Stimulated activated CD4-positive, alpha-beta T cell treated with anti-CD3 and anti-CD28 coated beads, Interleukin-4, amount 100 ng/mL, for 48 hours (primary cell): ENCODE measurements at places on chromosomes 3 and 15.

- no peak for DNase-seq
These were observed 153.2 kb downstream of the MEIS2 start for GRCh38 chr15:36947035-36947719.

DNA sequence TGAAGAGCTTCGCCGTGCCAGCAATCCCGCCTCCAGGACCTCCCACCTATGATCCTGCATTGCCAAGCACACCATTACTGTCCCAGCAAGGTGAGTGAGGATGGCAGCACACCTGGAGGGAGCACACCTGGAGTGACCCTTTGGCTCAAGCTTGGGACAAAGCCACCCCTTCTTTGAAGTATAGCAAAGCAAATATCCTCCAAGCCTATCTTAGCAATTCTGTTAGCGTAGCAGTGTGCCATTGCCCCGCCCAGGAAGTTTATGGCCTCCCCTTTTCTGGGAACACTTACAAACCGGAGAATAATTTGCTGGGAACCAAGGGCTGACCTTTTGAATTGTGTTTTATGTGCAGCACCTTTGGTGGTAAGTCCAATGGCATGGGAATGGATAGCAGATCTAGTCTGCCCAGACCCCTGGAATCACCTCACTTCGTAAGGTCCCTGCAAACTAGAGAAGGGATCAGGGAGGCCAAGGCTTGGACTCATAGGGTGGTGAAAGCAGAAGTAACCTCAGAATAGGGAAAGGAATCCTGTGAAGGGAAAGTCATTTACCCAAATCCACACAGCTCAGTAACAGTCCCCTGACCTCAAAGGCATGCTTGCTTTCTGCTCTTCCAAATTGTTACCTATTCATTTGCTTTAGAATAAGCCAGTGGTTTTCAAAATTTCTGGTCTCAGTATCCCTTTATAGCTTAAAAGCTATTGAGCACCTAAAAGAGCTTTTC, 70.1 kb downstream of the HCN4 start:
- no peak for DNase-seq

DNA sequence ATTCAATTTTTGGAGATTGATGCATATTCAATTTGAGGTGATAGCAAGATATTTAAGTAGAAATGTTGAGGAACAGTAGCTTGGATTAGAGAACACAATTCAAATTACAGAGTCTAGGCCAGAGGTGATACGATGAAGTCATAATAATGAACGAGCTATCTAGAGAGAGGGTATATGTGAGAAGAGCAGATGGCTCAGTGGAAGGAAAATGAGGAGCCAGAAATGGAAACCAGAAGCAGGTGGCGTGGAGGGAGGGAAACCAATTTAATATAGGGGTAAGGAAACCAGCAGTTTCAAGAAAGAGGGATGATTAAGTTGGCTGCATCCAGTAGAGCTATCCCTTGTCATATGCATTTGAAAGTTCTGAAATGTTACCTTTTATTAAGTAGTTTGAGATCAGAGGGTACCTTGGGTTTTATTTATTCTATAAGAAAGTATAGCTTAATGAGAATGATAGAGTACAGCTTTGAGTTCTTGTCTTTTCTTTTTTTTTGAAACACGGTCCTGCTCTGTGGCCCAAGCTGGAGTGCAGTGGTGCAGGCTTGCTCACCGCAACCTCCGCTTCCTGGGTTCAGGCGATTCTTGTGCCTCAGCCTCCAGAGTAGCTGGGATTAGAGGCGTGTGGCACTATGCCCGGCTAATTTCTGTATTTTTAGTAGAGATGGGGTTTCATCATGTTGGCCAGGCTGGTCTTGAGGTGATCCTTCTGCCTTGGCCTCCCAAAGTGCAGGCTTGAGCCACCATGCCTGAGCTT, 22.1 kb downstream of the NCK1 start:
- no peak for DNase-seq

DNA sequence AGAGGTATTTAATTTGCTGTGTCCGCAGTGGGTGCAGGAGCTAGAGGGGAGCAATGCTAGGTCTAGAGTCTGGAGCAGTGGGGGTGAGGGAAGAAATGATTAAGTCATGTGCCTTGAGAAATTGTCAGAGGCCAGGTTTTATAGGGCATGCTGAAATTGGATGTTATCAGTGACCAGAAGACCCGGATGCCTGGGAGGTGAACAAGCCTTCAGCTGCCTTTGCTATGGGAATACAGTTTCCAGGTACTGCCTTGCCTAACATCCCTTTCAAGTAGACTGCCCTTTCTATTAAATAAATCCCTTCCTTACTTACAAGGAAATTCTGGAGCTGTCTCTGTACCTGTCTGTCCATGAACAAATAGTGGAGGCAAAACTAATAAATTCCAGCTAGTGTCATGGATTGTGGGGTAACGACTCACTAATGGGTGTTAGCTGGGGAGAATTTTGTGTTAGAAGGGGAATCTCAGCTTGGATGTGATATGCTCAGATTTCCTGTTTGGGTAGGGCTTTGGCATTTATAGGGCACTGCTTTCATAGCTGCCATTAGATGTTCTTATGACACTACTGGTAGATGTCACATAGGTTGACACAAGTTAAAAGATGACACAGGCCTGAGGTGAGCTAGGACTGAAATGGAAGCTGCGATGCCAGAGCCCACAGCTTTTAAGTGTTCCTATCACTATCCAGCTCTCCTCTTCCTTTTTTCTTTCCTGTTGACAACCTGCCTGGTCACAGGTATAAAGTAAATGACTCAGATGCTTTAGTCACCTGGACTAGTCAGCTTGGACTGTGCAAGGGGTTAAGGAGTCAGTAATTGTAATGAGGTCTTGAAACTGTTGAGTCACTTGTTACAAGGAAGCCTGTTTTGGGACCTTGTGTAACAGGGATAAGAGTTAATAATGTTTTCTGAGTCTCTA, 21.3 kb downstream of the CHD2 start:
- DNase-seq, result no peak

DNA sequence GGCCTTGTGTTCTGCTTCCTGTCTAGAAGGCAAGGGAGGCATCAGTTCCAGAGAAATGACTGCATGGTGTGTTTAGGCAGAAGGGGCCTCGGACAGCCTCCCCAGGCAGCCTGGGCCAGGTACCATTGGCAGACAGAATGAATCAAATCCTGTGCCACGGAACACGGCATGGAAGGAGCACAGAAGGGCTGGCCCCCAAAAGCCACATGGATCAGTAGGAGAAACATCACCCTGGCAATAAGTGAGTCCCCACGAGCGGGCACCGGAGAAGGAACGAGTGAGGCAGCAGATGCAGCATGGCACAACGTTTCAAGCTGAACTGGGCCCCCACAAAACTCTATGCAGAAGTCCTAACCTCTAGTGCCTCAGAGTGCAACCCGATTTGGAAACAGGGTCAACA, 223.2 kb downstream of the ADAMTS17 start:
- DNase-seq, result no peak

DNA sequence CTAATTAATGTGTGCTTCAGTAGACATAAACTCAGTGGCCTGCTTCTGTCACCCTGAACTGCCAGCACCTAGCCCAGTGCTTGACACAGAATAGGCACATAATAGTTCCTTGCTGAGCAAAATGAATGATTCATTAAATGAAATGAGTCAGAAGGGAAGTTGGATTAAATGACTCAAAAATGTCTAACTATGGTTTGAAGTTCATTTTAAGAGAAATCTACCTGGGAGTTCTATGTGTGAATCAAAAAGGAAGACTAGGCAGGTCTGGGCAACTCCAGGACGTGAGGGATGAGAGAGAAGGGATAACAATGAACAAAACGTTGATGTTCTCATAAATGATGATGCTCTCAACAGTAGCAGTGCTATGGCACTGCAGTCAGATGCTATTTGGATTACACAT, 175.0 kb downstream of the CFAP20DC start:
- DNase-seq, result peak; percentile 4

GRCh38 chr3:143083781-143084180, 35.8 kb upstream of the CHST2 start:
- no peak for DNase-seq

DNA sequence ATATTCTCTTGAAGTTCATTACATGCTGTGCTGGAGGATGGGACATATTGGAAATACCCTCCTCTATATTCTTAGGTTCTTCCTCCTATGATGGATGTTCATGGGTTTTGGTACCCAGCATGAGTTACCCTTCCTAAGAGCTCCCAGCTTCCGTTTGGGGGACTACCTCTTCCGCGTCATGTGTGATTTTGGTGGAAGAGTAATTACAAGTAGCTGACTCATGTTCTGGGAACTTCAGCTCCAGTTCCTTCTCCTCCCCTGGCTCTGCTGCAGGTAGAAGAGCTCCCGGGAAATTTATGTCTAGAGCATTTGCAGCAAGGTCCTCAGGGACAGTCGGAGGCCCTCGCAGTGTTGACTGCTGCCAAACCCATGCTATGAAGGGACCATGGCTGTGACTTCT, 208.8 kb upstream of the IL12A start:
- DNase-seq, result no peak

- no peak for DNase-seq
These were observed 34.0 kb downstream of the KLHL25 start for GRCh38 chr15:85760531-85761371.

DNA sequence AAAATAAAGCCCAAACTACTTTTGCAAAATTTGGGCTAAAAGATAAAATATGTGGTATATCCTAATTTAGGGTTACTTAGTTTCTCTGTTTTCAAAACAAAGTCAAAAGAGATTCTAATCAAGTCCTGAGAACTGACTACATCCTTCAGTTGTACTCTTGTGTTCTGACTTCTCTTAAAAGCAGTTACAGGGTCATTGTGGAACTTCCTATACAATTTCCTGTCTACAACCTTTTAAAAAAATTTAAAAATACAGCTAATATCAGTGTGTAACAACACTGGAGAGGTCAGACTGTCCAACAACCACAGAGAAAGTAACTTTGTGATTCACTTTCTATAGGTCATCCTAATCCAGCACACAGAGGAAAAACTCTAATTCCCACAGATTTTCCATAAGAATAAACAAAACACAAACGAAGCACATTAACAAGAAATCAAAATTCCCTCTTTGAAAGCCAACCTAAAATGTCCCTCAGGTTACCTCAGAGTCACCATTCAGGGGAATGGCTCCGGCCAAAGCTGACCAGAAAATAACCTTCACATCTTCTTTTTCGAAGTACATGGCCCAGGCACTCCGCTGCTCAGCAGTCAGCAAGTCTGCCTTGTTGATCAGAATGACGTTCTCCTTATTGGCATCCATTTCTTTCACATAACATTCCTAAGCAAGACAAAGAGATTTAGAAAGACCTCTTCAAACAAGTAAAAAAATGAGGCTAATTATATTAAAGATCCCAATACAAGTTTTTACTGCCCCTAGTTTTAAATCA, 13.3 kb downstream of the LSG1 start:
- DNase-seq, result no peak

- no peak for DNase-seq
These were observed 393.1 kb upstream of the ARRDC4 start for GRCh38 chr15:97567411-97567810.

- DNase-seq, result no peak
These were observed 1.3 kb downstream of the MUC4 start for GRCh38 chr3:195810455-195810845.

- DNase-seq, result no peak
These were observed 545.3 kb downstream of the MAGI1 start for GRCh38 chr3:65493371-65493882.

- DNase-seq, result no peak
These were observed 76.8 kb downstream of the LEKR1 start for GRCh38 chr3:156902916-156903315.

DNA sequence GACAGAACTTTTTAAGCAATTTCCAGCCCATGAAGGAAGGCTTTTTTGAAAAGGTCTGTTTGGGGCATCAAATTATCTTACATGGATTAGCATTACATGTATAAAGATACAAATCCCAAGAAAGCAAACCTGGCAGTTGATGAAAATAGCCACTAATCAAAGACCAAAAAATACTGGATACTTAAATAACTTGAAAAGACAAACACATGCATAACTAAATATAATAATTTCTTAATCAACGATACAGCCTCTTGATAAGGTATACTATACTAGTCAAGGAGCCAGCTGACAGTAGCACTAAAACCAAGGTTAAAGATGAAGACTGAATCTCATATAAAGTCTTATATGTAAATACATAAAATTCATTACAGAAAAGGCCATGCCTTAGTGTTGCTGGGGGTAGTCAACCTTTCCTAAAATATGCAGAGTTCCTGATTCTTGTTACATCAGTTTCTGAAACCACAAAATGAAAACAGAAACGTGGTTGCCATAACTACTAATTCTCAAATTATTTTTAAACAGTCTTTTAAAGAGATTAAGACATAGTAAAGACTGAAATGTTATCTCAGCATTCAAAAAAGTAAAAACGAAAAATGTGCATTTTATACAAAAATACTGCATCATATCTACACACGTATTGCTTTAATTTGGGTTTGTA, 2.0 kb downstream of the ANKRD28 start:
- DNase-seq, result no peak

DNA sequence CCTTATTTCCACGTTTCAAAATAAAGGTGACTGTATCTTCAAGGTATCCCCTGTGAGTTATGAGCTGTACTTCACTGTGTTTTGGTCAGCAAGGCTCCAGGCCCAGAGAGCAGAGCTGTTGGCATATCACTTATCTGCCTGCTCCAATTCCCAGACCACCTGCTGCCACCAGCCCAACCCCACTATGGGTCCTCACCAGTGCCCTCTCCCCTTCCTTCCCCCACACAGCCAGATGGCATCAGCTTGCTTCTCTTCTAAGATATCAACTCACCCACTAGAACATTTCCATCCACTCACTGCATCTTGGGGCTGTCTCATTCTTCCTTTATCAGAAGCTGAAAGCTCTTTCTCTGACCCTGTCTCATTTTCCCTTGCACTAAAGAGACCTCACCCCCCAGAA, 136.9 kb upstream of the EIF1B start:
- DNase-seq, result no peak

DNA sequence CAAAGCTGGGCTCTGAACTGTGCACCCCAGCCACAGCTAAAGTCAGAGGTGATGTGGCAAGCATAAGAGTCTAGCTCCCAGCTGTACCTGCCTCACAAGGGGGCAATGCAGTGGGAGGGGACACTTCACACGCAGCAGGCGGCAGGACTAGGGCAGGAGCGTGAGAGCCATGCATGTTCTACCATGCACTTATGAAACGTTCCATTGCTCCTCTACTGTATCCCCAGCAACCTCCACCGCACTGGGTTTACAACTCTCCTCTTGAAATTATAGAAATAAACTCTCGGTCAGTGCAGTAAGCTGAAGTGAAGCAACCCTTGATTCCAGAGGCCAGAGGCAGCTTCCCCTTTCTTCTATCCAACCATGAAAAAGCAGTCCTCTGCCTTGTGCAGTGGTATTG, 298.6 kb upstream of the STT3B start:
- no peak for DNase-seq

DNA sequence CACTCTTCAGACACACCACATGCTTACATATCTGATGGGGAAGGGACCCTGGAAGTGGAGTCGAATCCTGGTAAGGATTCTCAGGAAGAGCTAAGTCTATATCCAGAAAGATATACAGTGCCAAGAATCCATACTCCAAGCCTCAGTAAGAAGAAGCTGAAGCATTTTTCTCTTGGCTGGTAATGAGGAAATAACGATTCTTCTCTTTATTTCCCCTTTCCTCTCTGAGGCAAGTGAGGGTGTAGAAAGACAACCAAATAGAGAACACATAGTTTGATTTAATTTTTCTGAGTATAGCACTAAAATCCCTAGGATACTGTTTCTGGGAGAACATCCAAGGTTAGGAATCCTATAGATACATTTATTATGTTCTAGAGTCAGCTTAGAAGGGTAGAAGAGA, 857.3 kb downstream of the TUSC7 start:
- no peak for DNase-seq

- DNase-seq, result no peak
These were observed 596 bp downstream of the BTD start for GRCh38 chr3:15602146-15602536.
